PC-3 (cell line): ENCODE measurements at places on chromosomes 7 and 10. TPM values are rescaled to one million over a fixed set of nuclear protein-coding genes. Genes with fewer than 3 reads are reported as not detected.

GRCh38 chr10:33428682-33429081 is 94.2 kb upstream of the NRP1 start:
- no peak overlapping the region for H3K4me3 ChIP-seq
- no peaks in the 10 kb centered on the region for H3K4me1 ChIP-seq
- no peaks in the 10 kb centered on the region for H3K27me3 ChIP-seq
- DNase-seq, result no peak
- H3K27ac ChIP-seq, result no peak overlapping the region
- no peaks in the 10 kb centered on the region for H3K36me3 ChIP-seq

- peaks cover 46% of the 10 kb centered on the region for H3K27me3 ChIP-seq
- no peak overlapping the region for H3K4me3 ChIP-seq
- no peaks in the 10 kb centered on the region for H3K36me3 ChIP-seq
- DNase-seq, result no peak
These were observed 6.1 kb upstream of the VGF start for GRCh38 chr7:101171442-101171837.

DNA sequence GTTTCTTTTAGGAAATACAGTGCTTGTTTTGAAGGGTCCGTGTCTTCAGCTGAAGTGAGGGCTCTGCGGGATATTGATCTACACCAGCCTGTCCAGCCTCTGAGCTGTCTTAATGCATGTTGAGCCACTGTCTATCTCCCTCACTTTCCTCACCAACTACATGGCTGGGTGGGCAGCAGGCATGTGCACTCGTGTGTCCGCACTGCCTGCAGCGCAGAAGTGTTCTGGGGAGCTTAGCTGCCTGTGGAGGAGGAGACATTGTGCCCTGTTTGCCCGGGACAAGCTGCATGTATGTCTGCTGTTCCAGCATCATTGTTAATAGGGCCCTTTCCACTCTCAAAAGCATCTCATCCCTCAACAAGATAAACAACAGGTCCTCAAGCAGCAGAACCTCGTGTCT is 133.1 kb upstream of the EEPD1 start:
- peaks cover 10% of the 10 kb centered on the region; the same call in 1 of the 2 replicates for H3K4me1 ChIP-seq
- H3K36me3 ChIP-seq, result no peaks in the 10 kb centered on the region
- no peaks in the 10 kb centered on the region for H3K27me3 ChIP-seq
- no peak for DNase-seq

- peaks cover 19% of the 10 kb centered on the region; the same call in 1 of the 2 replicates for H3K36me3 ChIP-seq
- DNase-seq, result no peak
- no peak overlapping the region for H3K27ac ChIP-seq
- peaks cover 8% of the 10 kb centered on the region for H3K4me1 ChIP-seq
- H3K4me3 ChIP-seq, result no peak overlapping the region
These were observed 60.6 kb downstream of the C1GALT1 start for GRCh38 chr7:7242899-7243298.

DNA sequence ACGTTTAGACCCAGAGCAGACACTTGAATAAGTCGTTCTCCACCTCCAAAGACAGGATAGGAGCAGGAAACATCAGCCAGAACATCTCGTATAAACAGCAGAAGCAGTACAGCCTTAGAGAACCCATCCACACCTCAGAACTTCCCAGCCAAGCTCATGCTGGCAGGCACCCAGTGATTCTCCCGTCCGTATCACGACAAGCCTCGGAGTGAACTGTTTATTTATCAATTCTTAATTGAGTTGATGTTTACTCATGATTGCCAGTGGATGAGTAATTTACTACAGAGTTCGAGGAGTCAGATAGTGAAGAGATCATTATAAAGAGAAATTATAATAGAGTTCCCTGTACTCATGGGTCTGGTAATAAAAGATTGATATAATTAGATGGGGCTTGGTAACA is 811.5 kb downstream of the LRMDA start:
- peak; percentile 37 for DNase-seq
- no peaks in the 10 kb centered on the region for H3K36me3 ChIP-seq
- H3K4me1 ChIP-seq, result 0 out of 2 replicates have a peak, but pooled peaks cover 4% of the 10 kb centered on the region
- H3K4me3 ChIP-seq, result no peak overlapping the region
- H3K27me3 ChIP-seq, result peaks cover 33% of the 10 kb centered on the region; the same call in 1 of the 2 replicates

DNA sequence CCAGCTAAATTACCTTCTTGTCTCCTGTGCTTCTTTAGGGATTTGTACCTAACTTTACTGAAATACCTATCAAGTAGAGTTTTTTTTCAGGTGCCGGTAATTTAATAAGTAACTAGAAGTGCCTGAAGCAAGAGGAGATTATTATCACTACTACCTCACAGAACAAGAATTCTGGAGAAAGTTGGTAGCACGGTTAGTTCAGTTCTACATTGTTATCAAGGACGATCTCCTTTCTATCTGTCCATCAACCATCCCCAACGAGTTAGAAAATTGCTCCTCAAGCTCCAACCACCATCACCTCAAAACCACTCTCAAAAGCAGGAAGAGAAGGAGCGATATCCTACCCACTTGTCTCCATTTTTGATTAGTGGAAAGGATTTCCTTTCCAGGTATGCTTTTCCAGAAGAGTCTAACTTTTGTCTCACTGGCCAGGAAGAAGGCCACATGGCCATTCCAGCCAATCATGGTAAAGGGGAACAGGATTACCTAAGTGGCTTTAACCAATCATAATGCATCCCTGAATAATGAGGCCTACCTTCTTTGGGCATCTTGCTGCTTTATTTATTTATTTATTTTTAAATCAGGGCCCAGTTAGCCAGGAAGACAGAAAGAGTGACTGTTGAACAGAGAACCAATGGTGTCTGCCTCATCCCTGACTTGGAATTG is 265.2 kb downstream of the SNX13 start:
- H3K27me3 ChIP-seq, result no peaks in the 10 kb centered on the region
- H3K27ac ChIP-seq, result peak overlapping the region; percentile 36
- no peak overlapping the region for H3K4me3 ChIP-seq

DNA sequence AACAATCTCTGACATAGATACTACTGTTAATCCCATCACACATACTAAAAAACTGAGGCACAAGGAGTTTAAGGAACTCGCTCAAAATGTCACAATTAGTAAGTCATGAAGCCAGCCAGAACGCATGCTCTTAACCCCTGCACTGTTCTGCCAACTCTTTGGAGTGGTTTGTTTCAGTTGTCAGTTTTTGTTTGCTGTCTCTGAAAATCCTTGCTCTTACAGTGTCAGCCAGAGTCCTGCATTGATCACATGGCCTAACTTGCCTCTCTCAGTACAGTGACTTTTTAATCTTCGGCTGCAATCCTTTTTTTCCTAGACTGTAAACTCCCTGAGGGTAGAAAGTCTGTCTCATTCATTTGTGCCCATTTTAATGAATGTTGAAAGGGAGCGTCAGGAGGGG is 753.8 kb downstream of the AUTS2 start:
- H3K36me3 ChIP-seq, result no peaks in the 10 kb centered on the region
- H3K27ac ChIP-seq, result no peak overlapping the region
- H3K27me3 ChIP-seq, result no peaks in the 10 kb centered on the region
- no peak overlapping the region for H3K4me3 ChIP-seq

Gene TACC2
- total RNA-seq, result 27.9 and 31.7 TPM in 2 replicates

- no peak overlapping the region for H3K4me3 ChIP-seq
- no peaks in the 10 kb centered on the region for H3K27me3 ChIP-seq
- DNase-seq, result peak; percentile 75
These were observed 116.3 kb downstream of the CYP26A1 start for GRCh38 chr10:93189944-93190343.

DNA sequence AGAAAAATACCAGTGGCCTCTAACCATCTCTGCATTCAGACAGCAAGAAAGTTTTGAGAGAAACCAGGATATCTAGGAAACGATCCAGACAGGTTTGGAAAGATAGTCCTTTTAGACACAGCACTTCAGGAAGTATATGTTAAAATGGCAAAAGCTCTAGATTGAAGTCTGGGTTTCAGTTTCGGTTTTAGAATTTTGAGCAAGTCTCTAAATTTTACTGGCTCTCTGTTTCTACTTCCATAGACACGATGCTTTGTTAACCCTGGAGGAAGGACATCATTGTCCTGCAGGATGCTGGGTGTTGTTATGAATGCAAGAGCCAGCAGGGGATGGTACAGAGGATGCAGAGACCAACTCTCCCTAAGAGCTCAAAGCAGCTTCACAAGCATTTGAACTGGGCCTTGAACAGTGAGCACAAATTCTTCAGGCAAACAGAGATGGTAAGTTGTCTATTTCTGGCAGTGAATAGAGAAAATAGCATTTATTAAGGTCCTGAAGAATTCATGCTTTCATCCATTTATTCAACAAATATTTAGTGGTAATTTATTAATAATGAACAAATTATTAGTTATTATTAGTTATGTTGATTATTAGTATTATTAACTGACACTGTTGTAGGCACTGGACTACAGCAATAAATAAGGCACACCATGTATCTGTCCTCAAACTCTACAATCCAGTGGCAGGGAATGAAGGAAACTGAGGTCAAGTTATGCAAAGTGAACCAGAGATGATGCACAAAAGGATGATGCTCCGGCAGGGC is 152.7 kb upstream of the NRP1 start:
- no peaks in the 10 kb centered on the region for H3K27me3 ChIP-seq
- H3K4me1 ChIP-seq, result no peaks in the 10 kb centered on the region
- no peak overlapping the region for H3K4me3 ChIP-seq
- DNase-seq, result peak; percentile 42
- H3K36me3 ChIP-seq, result no peaks in the 10 kb centered on the region

Gene CYP26C1
- 0.17 TPM in 1 of 2 replicates, not detected in the other for total RNA-seq

- no peaks in the 10 kb centered on the region for H3K27me3 ChIP-seq
- no peak for DNase-seq
- no peak overlapping the region for H3K27ac ChIP-seq
- no peak overlapping the region for H3K4me3 ChIP-seq
These were observed 6.6 kb upstream of the FEZF1 start for GRCh38 chr7:122311050-122311700.

- no peaks in the 10 kb centered on the region for H3K4me1 ChIP-seq
- no peak for DNase-seq
- H3K36me3 ChIP-seq, result no peaks in the 10 kb centered on the region
- H3K27ac ChIP-seq, result no peak overlapping the region
These were observed 117.9 kb upstream of the AGR3 start for GRCh38 chr7:16999541-17000267.

DNA sequence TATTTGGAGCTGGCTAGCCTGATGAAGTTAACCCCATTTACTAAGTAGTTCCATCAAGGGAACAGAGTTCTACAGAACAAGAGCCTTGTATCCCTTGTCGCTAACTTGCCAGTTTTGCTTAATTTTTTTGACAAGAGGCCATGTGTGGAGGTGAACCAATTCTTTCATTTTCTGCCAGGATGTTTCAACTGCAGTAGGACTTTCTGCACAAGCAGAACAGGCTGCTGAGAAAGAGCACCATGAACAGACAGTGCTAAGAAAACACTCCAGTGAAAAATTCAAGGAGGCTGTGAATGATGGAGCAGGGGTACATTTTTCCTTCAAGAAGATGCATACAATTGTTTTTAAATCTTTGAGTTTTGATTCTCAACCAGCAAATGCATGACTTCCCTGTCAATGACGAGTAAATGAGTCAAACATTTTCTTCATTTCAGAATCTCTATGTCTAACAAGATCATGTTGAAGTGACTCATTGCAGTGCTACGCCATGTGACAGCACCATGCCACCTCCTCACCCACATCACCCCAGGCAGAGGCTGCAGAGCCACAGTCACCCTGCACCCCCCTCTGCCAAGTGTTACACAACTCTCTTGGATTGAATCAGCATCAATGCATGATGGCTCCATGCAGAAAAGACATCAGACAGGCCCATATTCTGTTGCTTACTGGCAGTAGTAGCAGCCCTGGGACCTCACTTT is 193.1 kb downstream of the COBL start:
- peak overlapping the region; percentile 58 for H3K27ac ChIP-seq
- H3K36me3 ChIP-seq, result no peaks in the 10 kb centered on the region
- H3K4me1 ChIP-seq, result peaks cover 16% of the 10 kb centered on the region
- H3K27me3 ChIP-seq, result no peaks in the 10 kb centered on the region
- H3K4me3 ChIP-seq, result no peak overlapping the region

GRCh38 chr10:62831346-62831745 is 15.2 kb upstream of the EGR2 start:
- no peaks in the 10 kb centered on the region for H3K36me3 ChIP-seq
- H3K4me3 ChIP-seq, result no peak overlapping the region
- H3K27ac ChIP-seq, result no peak overlapping the region
- peaks cover 11% of the 10 kb centered on the region for H3K4me1 ChIP-seq

DNA sequence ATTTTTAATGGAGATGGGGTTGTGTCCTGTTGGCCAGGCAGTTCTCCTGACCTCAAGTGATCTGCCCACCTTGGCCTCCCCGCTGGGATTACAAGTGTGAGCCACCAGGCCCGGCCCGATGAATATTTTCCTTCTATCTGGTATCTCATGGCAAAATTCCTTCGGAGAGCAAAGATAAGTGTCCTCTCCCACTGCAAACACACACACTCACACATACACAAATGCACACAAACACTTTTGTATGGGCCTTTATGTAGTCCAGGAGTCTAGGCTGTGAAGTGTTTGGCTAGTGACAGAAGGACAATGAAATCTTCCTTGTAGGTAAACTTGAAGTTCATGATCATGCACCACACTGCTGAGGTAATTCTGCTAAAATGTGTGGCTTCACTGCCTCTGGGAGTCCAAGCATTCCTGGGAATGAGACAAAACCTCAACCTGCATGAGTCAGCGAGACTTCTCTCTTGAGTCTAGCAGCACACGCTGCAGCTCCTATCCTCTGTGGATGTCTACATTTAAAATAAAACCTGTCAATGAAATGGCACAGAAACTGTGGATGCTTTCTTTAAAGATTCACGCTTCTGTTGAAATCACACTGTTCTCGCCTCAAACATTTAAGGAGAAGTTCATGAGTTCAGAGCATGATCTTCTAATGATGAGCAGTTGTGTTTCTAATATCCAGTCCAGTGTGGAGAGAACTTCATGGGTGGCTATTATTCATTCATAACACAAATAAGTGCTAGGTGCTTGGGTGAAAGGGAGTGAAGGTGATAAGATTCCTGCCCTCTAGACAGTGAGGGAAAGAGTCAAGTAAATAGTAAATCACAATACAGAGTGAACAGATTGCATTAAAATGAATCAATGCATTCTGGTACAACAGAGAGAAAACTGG is 96.5 kb downstream of the NRP1 start:
- peak; percentile 100 for DNase-seq
- H3K4me1 ChIP-seq, result peaks cover 61% of the 10 kb centered on the region
- H3K27ac ChIP-seq, result peak overlapping the region; percentile 66

Gene HOXA2
- 0.07 and 1.8 TPM in 2 replicates for total RNA-seq

DNA sequence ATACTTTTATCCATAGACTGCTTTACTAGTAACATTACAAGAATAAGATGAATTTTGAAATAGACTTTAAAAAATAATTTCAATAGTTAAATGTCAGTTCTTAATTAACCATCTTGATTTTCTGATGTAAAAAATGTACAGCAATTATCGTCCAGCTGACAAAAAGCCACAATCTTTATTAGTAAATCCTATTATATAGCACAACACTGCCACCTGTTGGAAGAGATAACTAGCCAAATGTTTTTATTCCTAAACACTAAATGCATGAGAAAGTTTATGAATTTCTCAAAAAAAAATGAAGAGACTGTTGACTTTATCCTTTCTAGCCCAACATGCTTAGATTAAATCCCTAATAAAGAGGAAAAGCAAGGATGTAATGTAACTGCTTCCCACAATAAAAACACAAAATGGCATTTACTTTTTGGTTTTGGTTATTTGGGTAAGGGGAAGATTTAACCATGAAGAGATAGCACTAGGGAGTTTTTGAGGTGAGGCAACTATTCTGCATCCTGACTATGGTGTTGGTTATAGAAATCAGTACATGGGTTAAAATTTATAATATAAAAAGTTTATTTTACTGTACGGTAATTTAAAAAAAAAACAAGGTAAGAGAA is 8.0 kb downstream of the COA1 start:
- peak; percentile 69 for DNase-seq
- H3K4me3 ChIP-seq, result no peak overlapping the region
- H3K27me3 ChIP-seq, result no peaks in the 10 kb centered on the region
- H3K4me1 ChIP-seq, result peaks cover 7% of the 10 kb centered on the region
- H3K27ac ChIP-seq, result no peak overlapping the region
